ENCODE measurements at places on chromosomes 7 and 10.

- no peak for DNase-seq
Observed at GRCh38 chr7:66769833-66770512, 29.4 kb downstream of the RABGEF1 start.

DNA sequence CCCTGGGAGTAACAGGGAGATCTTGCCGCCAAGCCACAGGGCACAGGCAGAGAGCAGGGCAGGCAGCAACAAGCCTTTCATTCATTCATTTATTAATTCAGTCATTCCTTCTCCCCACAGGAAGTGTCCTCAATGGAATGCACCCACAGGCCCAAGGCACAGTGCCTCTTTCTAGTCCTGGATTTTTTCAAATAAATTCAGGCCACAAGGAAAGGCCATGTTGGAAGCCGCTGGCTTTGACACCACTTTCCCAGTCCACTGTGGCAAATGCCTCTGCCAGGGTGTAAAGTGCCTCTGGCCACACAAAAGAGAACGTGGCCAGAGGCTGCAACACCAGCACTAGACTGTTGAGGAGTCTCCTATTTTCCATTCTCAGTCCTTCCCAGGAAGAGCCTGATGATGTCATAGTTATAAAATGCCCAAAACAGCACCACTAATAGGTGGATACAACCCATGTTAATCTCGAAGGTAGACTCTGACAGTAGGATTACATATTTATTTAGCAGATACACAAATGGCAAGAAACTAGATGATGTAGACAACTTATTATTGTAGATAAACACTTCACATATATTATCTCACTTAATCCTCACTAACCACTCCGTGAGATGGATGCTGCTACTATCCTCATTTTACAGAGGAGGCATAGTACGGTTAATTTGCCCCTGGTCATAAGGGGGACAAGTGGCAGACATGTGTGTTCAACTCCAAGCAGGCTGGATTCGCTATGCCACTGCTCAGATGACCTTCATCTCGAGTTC is 5.5 kb downstream of the JAZF1 start:
- no peak for DNase-seq

- DNase-seq: no peak
Observed at GRCh38 chr10:21757185-21757901, 223.3 kb downstream of the MLLT10 start.

DNA sequence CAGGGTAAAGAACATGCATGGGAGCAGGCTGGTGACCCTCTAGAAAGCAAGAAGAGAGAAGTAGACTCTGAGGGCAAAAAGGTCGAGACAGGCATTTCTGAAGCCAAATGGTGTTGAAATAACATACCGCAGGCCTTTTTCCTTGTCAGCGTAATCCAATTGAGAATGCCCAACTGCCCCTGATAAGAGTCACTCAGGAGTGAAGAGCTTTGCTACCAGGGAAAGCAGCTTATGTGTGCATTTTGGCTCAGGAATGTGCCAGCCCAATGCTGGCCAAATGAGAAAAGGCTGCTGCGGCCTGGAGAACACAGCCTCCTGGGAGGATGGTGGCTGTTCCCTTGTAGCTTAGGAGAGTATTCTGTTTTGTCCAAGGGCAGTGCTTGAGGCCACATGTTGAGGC is 61.4 kb upstream of the NFKB2 start:
- no peak for DNase-seq

- DNase-seq: no peak
Observed at GRCh38 chr10:5904227-5904626, 14.2 kb downstream of the FBH1 start.

DNA sequence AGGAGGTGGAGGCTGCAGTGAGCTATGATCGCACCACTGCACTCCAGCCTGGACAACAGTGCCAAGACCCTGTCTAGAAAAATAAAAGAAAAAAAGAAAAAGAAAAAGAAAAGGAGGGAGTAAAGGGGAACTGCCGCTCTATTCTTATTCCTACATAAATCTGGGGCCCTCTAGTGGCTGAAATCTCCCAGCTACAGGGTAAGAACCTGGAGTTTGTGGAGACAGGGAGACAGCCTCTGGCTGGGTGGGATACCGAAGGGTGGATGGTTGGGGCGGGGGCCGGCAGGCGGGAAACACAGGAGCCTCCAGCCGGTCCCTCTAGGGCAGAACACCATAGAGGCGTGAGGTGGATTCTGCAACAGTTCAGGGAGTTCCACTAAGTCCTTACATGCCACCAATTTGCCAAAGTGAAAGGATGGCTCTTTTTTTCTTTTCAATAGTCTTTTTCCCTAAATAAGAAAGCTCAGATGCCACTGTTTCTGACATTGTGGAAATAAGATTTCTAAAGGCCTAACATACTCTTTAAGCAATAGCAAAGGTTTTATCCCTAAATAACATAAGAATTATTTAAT is 117.3 kb downstream of the SVIL start:
- no peak for DNase-seq

- no peak for DNase-seq
Observed at GRCh38 chr7:82194016-82194643, 249.4 kb downstream of the CACNA2D1 start.

GRCh38 chr10:46236546-46236887 is 50.3 kb upstream of the ANTXRL start:
- DNase-seq: no peak

GRCh38 chr10:121822724-121823123 is 105.1 kb downstream of the ATE1 start:
- DNase-seq: no peak

- peak; percentile 72 for DNase-seq
Observed at GRCh38 chr10:103772096-103772845, 83.1 kb downstream of the SH3PXD2A start.

- DNase-seq: no peak
Observed at GRCh38 chr7:8065356-8065813, 96.8 kb downstream of the GLCCI1 start.

- DNase-seq: no peak
Observed at GRCh38 chr10:131658476-131659110, 242.2 kb upstream of the PPP2R2D start.

DNA sequence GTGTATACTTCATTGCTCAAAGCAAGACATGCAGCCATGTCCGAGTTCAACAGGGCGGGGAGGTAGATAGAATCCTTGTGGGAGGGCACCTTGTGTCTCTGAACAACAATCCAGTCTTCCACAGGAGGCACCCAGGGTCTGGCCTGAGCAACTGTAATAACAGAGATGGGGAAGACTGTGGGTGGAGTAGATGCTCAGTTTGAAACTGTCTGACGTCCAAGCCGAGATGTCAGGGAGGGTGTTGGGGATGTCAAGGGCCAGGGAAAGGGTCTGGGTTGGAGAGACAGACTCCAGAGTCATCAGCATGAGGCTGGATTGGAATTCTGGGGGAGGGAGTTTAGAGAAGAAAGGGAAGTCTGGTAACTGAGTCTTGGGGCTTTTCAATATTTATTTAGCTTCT is 88.0 kb downstream of the FANK1 start:
- no peak for DNase-seq

- DNase-seq: no peak
Observed at GRCh38 chr7:127968547-127968946, 62.7 kb downstream of the LRRC4 start.

- no peak for DNase-seq
Observed at GRCh38 chr10:117596706-117597105, 54.2 kb downstream of the EMX2 start.

DNA sequence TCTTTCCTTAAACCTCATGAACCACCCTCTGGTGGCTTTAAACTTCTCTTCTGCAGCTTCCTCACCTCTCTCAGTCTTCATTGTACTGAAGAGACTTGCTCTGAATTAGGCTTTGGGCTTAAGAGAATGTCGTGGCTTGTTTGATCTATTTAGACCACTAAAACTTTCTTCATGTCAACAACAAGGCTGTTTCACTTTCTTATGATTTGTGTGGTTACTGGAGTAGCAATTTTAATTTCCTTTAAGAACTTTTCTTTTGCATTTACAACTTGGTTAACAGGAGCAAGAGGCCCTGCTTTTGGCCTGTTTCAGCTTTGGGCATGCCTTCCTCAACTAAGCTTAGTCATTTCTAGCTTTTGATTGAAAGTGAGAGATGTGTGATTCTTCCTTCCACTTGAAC is 38.1 kb upstream of the CDHR3 start:
- no peak for DNase-seq

GRCh38 chr10:66684581-66684980 is 241.3 kb upstream of the LRRTM3 start:
- DNase-seq: no peak

- DNase-seq: no peak
Observed at GRCh38 chr7:6182993-6183392, 89.4 kb downstream of the CYTH3 start.

DNA sequence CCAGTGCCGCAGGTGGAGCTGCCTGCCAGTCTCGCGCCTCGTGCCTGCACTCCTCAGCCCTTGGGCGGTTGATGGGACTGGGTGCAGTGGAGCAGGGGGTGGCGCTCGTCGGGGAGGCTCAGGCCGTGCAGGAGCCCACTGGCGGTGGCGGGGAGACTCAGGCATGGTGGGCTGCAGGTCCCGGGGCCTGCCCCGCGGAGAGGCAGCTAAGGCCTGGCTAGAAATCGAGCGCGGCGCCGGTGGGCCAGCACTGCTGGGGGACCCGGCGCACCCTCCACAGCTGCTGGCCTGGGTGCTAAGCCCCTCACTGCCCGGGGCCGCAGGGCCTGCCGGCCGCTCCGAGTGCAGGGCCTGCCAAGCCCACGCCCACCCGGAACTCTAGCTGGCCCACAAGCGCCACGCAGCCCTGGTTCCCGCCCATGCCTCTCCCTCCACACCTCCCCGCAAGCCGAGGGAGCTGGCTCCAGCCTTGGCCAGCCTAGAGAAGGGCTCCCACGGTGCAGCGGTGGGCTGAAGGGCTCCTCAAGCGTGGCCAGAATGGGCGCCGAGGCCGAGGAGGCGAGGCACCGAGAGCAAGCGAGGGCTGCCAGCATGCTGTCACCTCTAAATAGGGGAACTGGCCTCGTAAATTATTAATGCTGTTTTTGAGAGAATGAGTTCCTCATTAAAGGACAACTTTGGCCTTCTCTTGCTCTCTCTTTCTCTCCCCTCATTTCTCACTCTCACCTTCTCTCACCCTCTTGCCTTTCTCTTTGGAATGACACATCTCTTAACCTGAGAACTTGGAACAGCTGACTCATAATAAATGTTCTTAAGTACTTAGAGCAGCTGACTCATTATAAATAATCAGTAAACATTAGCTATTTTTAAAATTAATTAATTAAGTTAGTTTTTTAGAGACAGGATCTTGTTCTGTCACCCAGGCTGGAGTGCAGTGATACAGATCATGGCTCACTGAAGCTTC is 4.9 kb downstream of the ACADSB start:
- DNase-seq: no peak

- no peak for DNase-seq
Observed at GRCh38 chr7:117364339-117365080, 41.7 kb upstream of the WNT2 start.

DNA sequence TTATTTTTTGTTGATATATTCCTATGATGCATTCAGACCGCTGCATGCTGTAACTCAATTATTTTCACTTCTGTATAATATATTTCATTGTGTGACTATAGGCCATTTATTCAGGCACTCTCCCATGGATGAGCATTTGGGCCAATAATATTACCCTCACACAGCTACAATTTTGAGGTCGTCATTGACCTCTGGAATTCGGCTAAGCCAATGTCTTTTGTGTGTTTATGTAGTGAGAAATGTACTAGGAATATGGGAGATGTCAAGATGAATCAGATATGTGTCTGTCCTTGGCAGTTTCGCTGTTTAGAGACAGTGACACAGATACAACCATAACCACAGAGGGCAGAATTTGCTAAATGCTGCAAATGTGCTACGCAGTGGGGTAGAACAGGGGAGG is 474.2 kb downstream of the ADRA2A start:
- DNase-seq: no peak

- DNase-seq: no peak
Observed at GRCh38 chr7:130272381-130273080, 5.9 kb downstream of the CPA2 start.

GRCh38 chr7:105591522-105591921 is 10.2 kb upstream of the EFCAB10 start:
- no peak for DNase-seq

DNA sequence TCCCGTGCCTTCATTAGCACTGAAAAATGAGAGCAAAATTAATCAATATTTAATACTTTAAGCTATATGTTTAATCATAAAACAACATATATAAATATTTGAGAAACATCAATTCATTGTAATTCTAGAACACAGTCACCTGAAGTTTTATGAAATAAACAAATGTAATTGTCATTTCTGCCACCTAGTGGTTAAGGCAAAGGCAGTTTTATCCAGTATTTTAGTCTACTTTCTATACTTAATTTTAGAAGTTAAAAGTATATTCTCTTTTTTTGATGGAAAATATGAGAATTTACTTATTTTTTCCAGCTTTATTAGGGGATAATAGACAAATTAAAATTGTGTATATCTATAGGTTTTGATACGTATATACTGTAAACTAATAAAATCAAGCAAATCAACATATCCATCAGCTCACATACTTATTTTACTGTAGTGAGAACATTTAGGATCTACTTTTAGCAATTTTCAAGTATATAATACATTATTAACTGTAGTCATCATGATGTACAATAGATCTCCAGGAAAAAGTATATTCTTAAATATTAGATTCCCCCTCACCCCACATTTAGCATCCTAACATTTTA is 16.9 kb downstream of the PCGF6 start:
- no peak for DNase-seq

DNA sequence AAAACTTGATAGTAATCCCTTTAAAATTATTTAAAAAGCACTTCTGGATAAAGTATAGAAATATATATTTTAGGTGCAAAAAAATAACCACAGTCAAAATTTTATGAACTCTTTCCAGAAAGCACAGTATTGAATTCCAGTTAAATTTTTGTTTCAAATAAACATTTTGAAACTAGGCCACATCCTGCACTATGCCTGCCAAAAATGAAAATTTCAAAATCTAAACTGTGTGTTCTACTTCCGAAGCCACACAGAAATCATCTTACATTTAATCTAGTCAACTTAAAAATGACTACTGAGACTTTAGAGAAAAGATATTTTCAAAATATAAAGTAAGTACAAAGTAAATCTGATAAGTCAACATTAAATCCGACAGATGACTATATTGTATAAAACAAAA is 50.0 kb downstream of the MAGI2 start:
- DNase-seq: no peak
